Stimulated activated CD8-positive, alpha-beta memory T cell treated with anti-CD3 and anti-CD28 coated beads, Interleukin-4, amount 100 ng/mL, for 1 hour (primary cell): ENCODE measurements at places on chromosomes 4 and X.

GRCh38 chr4:115121351-115122043, 8.1 kb upstream of the NDST4 start:
- no peak for DNase-seq

- DNase-seq: no peak
Measured at GRCh38 chr4:74682567-74683359, 111.6 kb downstream of the BTC start.

- DNase-seq: no peak
Measured at GRCh38 chrX:31200430-31200829, 128.6 kb upstream of the FTHL17 start.

DNA sequence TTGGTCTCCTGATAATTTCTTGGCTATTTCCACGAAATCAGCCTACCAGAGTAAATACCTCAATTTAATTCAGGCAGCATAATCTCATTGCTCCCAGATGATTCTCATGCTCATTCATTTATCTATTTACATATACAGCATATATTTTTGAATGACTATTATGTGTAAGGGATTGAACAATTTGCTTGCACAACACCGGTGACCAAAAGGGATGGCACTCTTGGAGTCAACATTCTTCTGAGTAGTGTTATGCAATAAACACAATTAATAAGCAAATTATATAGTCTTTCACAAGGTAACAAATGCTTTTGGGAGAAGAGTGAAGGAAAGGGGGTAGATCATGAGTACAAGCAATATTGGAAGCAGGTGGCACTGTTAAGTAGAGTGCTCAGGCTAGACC, 1015.3 kb downstream of the ARAP2 start:
- DNase-seq: no peak

DNA sequence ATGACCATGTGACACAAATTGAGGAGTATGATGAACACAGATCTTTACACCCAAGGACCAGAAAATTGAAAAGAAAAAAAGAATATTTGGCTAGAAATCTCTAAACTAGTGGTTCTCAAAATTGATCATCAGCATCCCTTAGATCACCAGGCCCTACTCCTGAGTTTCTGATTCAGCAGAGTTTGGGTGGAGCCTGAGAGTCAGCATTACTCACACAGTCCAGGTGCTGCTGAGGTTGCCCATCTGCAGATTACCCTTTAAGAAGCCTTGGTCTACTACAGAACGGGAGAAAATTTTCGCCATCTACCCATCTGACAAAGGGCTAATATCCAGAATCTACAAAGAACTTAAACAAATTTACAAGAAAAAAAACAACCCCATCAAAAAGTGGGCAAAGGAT, 182.8 kb downstream of the MOSPD2 start:
- no peak for DNase-seq

GRCh38 chr4:157221426-157221894, 932 bp downstream of the GRIA2 start:
- no peak for DNase-seq

GRCh38 chr4:141121768-141122454, 11.4 kb downstream of the RNF150 start:
- DNase-seq: no peak

DNA sequence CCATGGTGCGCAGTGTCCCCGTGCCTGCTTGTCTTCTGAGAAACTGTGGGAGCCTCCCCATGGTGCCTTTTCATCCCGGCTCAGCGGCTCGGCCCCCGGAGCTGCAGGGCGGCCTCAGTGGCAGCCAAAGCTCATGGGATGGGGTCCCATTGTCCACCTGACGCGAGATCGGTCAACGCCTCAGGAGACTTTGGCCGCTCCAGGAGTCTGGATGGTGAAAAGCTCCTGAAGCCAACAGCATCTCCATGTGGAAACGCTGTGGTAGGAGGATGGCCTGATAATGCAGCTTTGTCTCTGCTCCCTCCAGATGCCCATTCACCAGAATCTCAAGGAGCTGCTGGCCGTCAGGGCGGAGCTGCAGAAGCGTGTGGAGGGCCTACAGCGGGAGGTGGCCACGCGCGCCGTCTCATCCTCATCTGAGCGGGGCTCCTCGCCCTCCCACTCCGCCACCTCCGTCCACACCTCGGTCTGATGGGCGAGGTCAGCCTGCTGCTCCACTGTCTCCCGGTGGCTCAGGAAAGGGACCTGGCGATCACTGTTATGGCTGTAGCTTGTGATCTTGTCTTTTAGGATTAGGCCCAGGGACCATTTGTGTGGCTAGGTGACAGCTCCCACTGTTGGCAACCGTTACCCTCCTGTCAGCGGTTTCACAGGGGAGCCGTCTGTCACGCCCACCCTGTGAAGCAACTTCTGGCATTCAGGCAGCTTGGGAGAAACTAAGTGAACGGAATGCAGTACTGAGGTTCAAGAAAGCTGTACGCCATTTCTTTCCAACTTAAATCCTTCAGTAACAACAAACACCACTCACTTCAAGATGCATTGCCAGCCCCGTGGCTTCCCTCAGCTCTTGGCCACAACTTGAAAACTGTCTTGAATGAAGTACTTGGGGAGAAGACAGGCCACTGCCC, 69.3 kb downstream of the MTMR1 start:
- DNase-seq: no peak

GRCh38 chr4:183738081-183738673, 79.1 kb downstream of the TRAPPC11 start:
- DNase-seq: no peak

GRCh38 chr4:71113294-71113693, 119.8 kb downstream of the DCK start:
- DNase-seq: no peak

DNA sequence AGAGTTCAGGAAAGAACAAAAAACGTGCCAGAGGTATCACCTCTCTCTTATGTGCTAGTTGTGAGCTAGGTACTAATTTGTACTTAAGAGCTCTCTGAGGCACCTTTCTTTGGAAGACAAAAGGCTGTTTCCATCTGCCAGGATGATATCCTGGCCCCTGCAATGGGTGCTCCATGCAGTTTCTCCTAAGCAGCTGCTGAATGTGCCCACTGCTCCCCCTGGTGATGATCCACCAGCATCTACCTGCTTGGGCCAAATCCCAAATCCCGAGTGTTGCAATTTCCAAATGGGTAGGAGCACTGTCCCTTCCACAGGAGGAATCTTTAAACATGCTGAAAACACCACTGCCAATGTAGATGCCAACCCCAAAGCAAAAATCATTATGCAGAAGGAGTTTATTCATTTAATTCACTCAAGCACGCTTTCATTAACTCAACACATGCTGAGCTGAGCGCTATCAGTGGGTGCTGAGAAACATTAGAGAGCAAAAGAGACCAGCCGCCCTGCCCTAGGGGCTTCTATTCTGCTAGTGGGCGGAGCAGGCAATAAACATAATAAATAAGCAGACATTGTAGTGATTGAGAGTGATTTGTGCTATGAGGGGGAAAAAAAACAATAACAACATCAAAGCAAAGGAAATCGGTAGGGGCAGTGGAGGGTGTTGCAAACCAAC, 69.6 kb upstream of the C4orf50 start:
- DNase-seq: no peak

DNA sequence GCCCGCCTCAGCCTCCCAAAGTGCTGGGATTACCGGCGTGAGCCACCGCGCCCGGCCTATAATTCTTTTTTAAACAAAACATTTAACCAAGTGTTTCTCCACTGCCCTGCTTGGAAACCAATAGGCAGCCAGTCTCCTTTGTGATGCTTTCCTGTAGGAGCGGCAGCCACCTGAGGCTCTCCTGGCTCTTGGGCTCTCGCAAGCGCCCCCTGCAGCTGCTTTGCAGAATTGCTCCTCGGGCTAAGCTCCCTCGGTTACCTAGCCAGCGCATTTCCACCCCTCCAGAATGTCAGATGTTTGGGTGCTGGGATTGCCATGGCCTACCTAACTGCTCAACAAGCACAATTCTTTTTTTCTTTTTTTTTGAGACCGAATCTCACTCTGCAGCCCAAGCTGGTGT, 7.7 kb downstream of the S100P start:
- no peak for DNase-seq

- no peak for DNase-seq
Measured at GRCh38 chr4:34814266-34814665, 1430.0 kb downstream of the ARAP2 start.

GRCh38 chrX:20609916-20610415, 343.3 kb upstream of the RPS6KA3 start:
- no peak for DNase-seq

DNA sequence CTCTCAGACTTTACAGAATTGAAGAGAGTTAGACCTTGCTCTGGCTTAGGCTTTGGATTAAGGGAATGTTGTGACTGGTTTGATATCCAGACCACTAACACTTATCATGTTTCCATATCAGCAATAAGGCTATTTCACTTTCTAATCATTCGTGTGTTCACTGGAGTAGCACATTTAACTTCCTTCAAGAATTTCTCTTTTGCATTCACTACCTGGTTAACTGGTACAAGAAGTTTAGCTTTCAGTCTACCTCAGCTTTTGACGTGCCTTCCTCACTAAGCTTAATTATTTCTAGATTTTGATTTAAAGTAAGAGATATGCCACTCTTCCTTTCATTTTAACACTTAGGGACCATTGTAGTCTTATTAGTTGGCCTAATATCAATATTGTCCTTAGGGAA, 62.6 kb downstream of the CASP6 start:
- no peak for DNase-seq

GRCh38 chrX:42803320-42803719, 25.4 kb upstream of the PPP1R2C start:
- no peak for DNase-seq

- DNase-seq: no peak
Measured at GRCh38 chr4:114385195-114385985, 213.2 kb upstream of the UGT8 start.

GRCh38 chrX:127519323-127519722, 532.9 kb downstream of the ACTRT1 start:
- no peak for DNase-seq

- no peak for DNase-seq
Measured at GRCh38 chr4:150782921-150783320, 201.0 kb downstream of the MAB21L2 start.

GRCh38 chr4:56979421-56980072, 851 bp downstream of the POLR2B start:
- DNase-seq: no peak

GRCh38 chr4:74327762-74328161, 19.5 kb downstream of the EPGN start:
- DNase-seq: no peak

GRCh38 chr4:147526272-147526654, 45.4 kb downstream of the EDNRA start:
- no peak for DNase-seq

DNA sequence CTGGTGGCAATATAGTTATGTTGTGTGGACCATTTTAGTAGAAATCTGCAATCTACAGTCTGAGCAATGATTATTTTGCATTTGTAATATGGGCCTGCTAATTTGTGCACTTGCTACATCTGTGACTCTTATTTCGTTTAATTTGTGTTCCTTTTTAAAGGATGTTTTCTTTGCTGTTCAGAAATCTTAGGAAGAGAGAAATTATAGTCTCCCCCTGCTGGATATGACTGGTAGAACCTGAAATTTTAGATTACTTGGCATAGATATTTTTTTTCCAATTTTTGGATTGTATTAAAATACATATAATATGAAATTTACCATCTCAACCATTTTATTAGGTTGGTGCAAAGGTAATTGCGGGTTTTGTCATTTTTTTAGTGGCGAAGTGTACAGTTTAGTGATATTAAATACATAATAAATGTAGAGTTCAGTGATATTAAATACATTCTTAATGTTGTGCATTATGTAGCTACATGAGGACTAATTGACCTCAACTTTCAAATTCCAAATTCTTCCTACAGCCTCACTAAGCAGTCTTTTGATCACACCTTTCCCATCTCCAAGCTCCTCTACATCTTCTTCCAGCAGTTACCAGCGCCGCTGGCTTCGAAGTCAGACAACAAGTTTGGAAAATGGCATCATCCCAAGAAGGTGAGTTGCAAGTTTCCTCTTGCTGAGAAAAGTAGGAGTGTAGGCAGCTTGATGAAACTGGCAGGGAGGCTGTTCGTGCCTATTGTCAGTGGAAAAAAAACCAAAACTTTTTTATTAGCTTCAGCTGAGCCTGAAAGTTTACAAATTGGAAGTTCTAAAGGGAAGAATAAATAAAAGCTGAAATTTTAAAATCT, 82.2 kb downstream of the FNIP2 start:
- DNase-seq: no peak

DNA sequence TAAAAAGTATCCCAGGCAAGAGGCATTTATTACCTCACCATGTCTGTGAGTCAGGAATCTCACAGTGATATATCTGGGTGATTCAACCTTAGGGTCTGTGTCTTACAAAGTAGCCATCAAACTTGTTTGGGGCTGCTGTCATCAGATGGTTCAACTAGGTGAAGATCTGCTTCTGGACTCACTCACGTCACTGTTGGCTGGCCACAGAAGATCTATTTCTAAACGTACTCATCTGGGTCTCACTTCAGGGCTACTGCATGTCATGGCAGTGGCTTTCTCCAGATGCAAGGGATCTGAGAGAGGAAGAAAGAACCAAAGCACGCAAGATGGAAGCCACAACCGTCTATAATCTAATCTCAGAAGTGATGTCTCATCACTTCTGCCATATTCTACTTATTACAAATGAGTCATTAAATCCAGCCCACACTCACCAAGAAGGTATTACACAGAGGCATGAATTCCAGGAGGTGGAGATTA, 267.8 kb upstream of the ANKRD50 start:
- DNase-seq: no peak

- DNase-seq: no peak
Measured at GRCh38 chr4:149102765-149103164, 660.6 kb upstream of the NR3C2 start.
